ENCODE measurements at places on chromosomes 11 and 22.

DNA sequence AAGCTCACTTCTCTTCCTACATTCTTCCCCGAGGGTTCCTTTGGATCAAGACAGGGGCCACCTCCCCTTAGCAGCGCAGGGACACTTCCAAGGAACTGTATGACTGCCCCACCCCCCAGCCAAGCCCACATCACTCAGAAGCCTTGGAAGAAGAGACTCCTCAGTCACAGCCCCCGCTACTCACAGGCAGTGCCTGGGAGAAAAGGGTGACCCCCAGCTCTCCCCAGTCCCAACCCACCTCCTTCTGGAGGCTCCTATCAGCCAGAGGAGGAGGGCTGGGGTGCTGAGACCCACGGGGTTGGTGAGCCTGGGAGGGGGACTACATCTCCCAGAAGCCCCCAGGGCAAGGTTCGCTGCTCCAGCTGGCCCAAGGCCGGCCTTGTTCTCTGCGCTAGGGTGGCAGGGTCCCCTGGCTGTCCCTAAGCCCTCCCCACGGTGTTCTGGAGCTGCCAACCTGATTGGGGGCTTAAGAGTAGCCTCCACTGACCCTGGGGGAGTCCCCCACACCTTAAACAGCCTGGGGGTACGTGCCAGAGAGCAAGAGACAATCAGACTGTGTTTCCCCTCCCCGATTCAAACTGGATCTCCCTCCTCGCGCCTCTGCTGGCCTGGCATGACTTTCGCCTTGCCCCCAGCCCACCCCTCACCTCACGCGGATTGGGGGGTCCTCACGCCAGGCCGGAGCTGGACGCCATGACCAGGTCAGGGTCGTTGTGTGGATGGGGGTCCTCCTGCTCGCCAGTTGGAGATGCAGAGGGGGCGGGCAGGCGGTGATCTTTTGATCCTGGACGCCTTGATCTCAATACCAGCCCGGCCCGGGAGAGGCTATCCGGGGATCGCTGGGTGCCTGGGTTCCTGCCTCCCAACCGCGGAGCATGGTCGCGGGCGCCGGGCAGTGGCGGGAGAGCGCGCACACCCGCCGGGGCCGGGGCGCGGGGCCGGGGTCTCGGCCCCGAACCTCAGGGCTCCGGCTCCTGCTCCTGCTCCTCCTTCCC, 838 bp downstream of the BCL9L start:
- DNase-seq, result no peak

GRCh38 chr11:122804796-122805195, 33.5 kb upstream of the CRTAM start:
- DNase-seq, result no peak

DNA sequence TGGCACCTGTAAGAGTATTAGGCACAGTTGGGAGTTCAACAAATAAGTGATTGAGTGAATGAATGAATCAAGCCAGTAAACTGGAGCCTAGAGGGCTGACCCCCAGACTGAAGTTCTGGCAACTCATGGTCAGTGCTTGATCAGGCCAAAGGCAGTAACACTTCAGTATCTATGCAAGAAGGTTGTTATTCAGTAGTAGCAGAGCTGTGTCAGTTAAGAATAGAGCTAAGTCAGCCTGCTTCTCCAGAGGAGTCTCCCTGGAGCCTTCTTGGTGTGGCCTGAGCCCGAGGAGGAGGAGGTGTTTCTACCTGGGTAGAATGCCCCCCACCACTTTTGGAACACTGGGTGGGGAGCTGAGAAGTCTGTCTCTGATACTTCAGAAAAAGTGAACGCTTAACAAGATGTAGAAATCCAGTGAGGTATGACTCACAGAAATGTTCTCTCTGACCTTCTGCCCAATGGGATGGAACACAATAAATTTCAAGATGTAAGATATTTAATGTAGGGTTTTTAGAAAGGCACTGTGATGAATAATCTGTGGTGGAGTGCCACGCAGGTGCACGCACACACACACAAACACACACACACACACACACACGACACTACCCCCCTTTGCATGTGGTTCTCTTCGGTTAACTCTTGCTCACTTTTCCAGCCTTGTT, 219.9 kb downstream of the HIPK3 start:
- DNase-seq, result no peak

DNA sequence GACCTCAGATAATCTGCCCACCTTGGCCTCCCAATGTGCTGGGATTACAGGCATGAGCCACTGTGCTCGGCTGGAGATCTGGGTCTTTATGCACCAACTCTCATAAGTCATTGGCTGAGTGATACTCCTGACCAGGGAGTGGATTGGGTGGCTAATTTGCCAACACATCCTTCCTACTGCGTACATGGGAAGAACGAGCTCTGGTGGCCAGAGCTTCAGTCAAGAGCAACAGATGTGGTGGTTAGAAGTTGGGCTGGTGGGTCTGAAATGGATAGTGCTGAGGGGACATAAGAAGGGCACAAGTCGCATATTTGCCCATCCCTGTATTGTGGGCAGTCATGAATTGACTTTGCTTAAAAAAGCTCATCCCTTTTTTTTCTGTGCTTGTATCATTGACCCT, 74.1 kb upstream of the AMPD3 start:
- no peak for DNase-seq

GRCh38 chr11:122430490-122430889, 225.0 kb upstream of the UBASH3B start:
- no peak for DNase-seq

GRCh38 chr11:119691701-119692539, 37.1 kb downstream of the NECTIN1 start:
- DNase-seq, result no peak

DNA sequence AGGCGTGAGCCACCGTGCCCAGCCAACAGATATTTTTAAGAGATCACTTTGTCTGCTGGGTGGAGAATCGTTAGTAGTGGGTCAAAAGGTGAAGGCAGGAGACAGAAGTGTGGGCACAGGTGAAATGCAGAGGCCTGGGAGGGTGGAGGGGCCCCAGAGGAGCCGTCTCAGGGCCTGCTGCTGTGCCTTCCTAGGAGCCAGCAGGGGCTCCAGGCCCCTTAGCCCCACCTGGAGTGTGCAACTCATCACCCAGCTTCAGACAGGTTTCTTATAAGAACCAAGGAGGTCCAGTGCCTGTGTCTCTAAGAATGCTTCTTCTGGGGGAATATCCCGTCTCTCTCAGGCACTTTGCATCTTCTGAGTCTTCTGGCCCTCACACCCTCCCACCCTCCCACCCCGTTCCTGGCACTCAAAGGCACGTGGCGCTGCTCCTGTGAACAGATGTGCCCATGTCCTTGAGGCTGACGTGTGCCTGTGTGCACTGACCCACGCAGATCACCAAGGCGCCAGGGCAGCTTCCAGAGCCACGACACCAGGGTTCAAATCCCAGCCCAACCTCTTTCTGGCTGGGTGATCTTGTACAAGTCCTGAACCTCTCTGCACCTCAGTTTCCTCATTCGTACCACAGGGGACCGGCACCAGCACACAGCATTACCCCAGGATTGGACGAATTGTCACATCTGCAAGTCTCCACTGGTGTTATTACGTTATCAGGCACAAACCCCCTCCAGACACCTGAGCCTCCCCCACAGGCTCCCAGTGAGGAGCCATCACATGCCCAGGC, 3.4 kb downstream of the ARSA start:
- DNase-seq, result no peak

DNA sequence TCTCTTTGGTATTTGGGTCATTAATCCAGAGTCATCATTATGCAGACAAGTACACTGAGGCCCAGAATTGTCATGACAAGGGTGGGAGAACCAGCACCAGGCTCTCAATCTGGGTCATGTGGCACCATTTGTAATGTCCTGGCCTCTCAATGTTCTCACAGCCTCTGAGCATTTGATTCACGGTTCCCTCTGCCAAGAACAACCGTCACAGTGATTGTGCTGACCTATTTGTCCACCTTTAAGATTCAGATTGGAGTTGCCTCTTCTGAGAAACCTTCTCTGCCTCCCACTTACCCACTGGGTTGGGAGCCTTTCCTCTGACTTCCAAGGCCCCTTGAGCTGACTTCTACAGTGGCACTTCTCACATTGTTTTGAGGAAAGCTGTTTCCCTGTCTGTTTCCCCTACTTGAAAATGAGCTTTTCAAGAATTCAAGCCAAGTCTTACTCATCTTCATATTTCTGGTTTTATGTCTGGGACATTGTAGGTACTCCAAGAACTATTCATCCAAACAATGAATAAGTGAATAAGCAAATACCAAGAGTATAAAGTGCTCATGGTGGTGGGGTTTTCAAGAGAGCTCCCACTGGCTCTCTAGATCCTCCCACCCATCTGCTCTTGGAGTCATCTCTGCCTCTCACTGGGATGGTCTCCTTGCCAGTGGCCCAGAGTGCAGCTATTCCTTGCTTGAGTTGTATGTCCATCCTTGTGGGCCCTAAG, 126.4 kb upstream of the E2F8 start:
- no peak for DNase-seq

GRCh38 chr11:107257710-107258109, 199.9 kb downstream of the CWF19L2 start:
- no peak for DNase-seq

DNA sequence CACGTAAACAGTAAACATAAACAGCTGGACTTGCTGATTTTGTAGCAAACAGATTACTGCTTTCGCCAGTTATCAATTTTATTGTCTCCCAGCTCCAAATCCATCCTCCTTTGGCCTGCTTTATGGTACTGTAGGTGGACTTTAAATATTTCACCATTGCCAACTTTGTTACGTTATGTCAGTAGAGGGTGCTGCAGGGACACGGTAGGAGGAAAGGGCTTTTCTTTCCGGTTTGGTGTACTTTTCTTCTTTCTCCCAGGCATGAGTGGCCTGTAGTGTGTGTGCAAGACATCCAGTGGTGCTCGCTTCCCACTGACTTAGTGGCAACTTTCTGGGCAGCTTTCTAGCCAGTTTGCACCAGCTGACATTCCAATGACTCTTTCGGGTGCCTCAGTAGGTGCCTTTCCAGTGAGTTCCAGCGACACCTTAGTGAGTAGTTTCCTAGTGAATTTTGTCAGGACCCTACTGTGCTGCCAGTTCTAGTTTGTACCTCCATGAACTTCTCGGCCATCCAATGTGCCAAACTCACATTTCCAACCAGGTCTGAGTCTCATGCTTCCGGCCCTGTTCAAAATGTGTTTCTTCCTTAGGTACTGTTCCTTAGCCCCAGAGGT, 267.6 kb upstream of the TENM4 start:
- no peak for DNase-seq

GRCh38 chr11:100612766-100613165, 74.3 kb upstream of the ARHGAP42 start:
- DNase-seq, result no peak

DNA sequence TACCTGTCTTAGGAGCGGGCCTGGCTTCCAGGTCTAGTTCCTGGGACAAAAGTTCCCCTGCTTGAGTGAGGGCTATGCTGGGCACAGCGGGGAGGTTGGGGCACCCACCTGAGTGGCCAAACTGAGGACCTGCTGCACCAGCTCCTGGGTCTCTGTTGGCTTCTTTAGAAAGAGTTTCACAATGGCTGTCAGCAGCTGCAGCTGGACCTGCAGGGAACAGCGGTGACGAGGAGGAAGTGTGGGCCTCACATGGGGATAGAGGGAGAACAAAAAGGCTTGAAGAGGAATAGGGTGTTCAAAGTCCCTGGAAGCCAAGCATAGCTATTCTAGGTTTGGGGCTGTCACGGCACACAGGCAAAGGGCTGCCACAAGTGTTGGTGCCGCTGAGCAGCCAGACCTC, 26.7 kb upstream of the RASL10A start:
- DNase-seq, result no peak

GRCh38 chr11:28767574-28767973, 659.4 kb downstream of the METTL15 start:
- DNase-seq, result no peak

DNA sequence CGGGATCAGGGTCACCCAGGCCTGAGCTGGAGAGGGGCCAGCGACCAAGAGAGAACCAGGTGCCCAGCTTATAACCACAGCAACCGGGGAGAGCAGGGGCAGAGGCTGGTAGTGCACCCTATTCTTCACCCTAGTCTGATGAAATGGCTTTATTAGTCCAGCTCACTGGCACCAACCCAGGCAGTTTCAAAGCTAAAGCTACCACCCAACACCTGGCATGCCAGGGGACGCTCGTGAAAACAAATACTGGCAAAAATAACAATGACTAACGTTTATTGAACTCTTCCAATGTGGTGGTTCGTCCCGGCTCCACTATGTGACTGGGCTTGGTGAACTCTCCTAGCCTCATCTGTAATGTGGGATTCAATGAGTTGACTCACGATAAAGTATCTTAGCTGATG, 30.6 kb downstream of the SCGB1A1 start:
- DNase-seq, result no peak

GRCh38 chr11:12045914-12046635, 37.6 kb upstream of the DKK3 start:
- DNase-seq, result no peak

DNA sequence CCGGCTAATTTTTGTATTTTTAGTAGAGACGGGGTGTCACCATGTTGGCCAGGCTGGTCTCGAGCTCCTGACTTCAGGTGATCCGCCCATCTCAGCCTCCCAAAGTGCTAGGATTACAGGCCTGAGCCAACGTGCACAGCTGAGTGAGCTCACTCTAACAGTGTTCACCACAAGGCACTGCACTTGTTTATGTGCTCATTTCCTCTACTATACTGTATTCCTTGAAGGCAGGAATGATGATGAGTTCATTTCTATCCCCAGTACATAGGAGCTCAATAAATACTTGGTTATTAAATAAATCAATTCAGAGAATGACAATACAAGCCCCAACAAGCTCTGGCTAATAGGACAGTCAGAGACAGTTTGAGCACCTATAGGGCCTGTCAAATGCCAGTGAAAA, 29.1 kb downstream of the ALG8 start:
- no peak for DNase-seq

DNA sequence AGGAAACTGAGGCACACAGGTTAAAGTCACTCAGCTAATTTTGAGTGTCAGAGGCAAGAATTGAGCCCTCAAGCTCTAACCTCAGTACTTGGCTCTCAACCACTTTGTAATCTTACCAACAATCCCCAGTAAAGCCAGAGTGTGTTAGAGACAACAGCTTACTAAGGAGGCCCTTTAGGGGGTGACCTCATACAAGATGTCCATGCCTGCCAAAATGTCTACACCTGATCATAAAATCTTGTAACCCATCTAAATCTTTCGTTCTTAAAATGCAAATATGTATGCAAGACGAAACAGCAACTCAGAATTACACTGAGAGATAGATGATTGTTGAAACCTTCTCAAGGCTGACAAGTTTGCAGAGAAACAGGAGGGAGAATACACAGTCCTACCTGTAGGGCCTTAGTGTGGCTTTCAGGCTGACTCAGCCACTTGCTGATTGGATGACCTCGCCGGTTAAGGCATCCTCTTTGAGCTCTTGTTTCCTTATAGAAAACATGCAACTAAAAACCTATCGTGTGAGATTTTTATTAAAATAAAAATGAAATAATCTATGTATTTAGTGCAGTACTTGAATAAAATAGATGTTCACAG, 143.2 kb downstream of the OPCML start:
- no peak for DNase-seq

GRCh38 chr11:12693094-12693478, 18.9 kb downstream of the TEAD1 start:
- DNase-seq, result no peak

Measured in activated CD4-positive, CD25-positive, alpha-beta regulatory T cell (primary cell).